Ascending aorta (tissue), 2 donors: ENCODE measurements at places on chromosomes 5 and 9.
A peak's percentile ranks its signal among the peaks of the same experiment; 100 is the strongest.

DNA sequence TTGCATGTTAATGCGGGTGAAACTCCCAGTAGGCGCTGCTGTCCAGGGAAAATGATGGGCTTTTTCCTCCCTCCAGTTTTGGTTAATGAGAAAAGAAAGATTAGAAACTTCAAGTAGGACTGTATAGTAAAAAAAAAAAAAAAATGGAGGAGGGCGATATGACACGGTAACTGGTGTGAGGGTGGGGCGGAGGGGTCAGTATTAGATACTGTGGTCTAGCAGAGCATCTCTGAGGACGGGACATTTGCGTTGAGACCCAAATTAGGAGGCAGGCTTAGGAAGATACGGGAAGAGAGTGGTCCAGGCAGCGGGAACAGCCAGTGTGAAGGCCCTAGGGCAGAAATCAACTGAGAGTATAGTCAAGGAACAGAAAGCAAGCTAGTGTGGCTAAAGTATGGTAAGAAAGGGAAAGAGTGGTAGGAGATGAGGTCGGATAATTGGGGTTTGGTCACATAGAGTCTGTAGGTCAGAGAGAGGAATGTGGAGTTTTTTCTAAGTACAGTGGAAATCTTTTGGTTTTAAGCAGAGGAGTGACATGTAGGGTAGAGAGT lies 707 bp downstream of the RMND5B start:
- peak overlapping the region; percentile 78 for H3K4me3 ChIP-seq
- no peaks in the 10 kb centered on the region for H3K27me3 ChIP-seq
- H3K27ac ChIP-seq = peak overlapping the region; percentile 93
- peaks cover 12% of the 10 kb centered on the region for H3K4me1 ChIP-seq
- DNase-seq = no peak

GRCh38 chr9:96140296-96141127 lies 161.5 kb downstream of the HSD17B3 start:
- DNase-seq = no peak
- no peaks in the 10 kb centered on the region for H3K4me1 ChIP-seq
- no peaks in the 10 kb centered on the region for H3K36me3 ChIP-seq
- H3K27me3 ChIP-seq = no peaks in the 10 kb centered on the region
- no peak overlapping the region for H3K4me3 ChIP-seq
- no peak overlapping the region for H3K27ac ChIP-seq

DNA sequence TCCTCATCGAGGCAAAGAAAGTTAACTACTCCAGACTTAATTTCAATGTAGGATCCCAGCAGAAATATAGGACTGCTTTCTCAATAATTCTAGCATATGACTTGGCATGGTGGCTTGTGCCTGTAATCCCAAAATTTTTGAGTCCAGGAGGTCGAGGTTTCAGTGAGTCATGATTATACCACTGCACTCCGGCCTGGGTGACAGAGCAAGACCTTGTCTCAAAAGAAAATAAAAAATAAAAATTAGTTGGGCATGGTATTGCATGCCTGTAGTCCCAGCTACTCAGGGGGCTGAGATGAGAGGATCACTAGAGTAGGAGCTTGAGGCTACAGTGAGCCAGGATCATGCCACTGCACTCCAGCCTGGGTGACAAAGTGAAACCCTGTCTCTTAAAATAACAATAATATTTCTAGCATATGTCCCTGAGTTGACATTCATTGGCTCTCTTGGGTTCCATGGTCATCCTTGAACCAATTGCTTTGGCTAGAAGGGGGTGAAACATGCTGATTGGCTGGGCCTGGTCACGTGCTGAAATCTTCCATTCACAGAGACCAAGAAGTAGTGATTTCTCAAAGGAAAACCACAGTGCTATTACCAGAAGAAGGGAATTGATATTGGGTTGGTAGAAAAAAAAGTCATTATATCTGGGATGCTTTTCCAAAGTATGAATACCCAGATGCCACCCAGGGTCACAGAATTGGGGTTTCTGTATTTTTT lies 31.6 kb upstream of the GARNL3 start:
- no peak for DNase-seq
- no peaks in the 10 kb centered on the region for H3K4me1 ChIP-seq
- H3K36me3 ChIP-seq = no peaks in the 10 kb centered on the region
- H3K4me3 ChIP-seq = peak overlapping the region; percentile 22

- H3K27ac ChIP-seq = no peak overlapping the region
- no peaks in the 10 kb centered on the region for H3K4me1 ChIP-seq
- no peaks in the 10 kb centered on the region for H3K36me3 ChIP-seq
- H3K4me3 ChIP-seq = no peak overlapping the region
- DNase-seq = no peak
- no peaks in the 10 kb centered on the region for H3K27me3 ChIP-seq
Observed at GRCh38 chr9:96232539-96233241, 69.3 kb downstream of the HSD17B3 start.

GRCh38 chr5:68739752-68740151 lies 354.1 kb upstream of the SLC30A5 start:
- H3K36me3 ChIP-seq = no peaks in the 10 kb centered on the region
- DNase-seq = no peak
- no peak overlapping the region for H3K4me3 ChIP-seq
- no peaks in the 10 kb centered on the region for H3K27me3 ChIP-seq
